ENCODE measurements at places on chromosomes 11 and 22. TPM values are rescaled to one million over a fixed set of nuclear protein-coding genes. Genes with fewer than 3 reads are reported as not detected.
A peak's percentile ranks its signal among the peaks of the same experiment; 100 is the strongest.

DNA sequence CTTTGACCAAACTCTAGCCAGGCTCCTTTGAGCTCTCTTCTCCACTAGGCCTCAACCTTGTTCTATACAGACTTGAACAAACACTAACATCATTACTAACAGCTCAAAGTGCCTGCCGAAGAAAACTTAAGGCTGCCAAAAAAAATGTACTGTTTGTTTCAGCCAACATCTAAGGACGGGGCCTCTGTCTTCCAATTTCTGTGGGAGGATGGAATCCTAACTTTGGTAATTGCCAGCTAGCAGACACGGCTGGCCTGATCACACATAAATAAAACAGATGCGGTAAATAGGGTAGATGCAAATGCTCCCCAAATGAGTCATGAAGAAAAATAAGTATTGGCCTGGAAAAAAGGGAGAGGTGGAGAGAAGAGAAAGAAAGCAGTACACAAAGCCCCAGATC is 394.3 kb downstream of the TMEM135 start:
- no peak for DNase-seq

- DNase-seq: peak; percentile 45
Observed at GRCh38 chr22:23088199-23088604, 17.9 kb downstream of the GNAZ start.

DNA sequence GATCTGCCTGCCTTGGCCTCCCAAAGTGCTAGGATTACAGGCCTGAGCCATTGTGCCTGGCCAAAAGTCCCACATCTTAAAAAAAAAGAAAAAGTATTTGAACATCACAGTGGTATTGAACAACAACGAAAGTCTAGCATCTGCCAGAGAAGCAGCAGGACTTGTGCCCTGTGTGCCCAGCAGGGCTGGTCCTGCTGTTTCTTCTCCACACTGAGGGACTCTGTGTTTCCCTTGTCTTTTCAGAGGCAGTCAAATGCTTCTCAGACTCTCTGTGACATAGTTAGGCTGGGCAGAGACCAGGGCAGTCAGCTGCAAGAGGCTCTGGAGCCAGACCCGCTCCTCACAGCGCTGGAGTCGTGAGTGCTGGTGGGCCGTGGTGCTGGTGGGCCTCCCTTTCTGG is 56.2 kb downstream of the SBF1 start:
- no peak for DNase-seq

- DNase-seq: no peak
Observed at GRCh38 chr11:12802418-12803085, 128.3 kb downstream of the TEAD1 start.

Gene VWCE
- 3.3 TPM for total RNA-seq

- no peak for DNase-seq
Observed at GRCh38 chr11:94895971-94896370, 77.4 kb downstream of the CWC15 start.

Measured in activated CD8-positive, alpha-beta T cell treated with anti-CD3 and anti-CD28 coated beads, Interleukin-2, amount 10 ng/mL, durations not matched to agents 7 days and 5 days (primary cell).